Activated naive CD8-positive, alpha-beta T cell treated with anti-CD3 and anti-CD28 coated beads, Interleukin-2, amount 10 ng/mL, durations not matched to agents 7 days and 5 days (primary cell): ENCODE measurements at places on chromosomes 2 and 18. TPM values are rescaled to one million over a fixed set of nuclear protein-coding genes. Genes with fewer than 3 reads are reported as not detected.

Gene PTPRM
- total RNA-seq = 6.5 TPM

Gene KCNG3
- 0.11 TPM for total RNA-seq

DNA sequence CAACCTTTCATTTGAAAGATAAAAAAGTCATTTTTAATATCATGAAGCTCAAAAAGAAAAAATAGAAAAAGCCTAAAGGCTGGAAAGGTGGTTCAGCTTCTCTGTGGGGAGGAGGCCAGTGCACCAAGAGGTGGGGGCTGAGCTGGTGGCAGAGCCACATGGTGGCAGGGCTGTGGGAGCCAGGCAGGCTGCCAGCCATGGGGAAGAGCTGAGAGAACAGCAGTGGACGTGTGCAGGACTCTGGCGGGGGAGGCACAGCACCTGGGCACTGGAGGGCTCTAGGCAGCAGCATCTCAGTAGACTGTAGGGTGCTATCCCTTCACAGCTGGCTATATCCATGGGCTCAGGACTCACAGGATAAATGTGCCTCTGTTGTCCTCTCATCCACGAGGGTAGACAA, 47.8 kb downstream of the STK25 start:
- DNase-seq = no peak

GRCh38 chr2:236558993-236559978, 10.3 kb upstream of the ACKR3 start:
- DNase-seq = no peak

DNA sequence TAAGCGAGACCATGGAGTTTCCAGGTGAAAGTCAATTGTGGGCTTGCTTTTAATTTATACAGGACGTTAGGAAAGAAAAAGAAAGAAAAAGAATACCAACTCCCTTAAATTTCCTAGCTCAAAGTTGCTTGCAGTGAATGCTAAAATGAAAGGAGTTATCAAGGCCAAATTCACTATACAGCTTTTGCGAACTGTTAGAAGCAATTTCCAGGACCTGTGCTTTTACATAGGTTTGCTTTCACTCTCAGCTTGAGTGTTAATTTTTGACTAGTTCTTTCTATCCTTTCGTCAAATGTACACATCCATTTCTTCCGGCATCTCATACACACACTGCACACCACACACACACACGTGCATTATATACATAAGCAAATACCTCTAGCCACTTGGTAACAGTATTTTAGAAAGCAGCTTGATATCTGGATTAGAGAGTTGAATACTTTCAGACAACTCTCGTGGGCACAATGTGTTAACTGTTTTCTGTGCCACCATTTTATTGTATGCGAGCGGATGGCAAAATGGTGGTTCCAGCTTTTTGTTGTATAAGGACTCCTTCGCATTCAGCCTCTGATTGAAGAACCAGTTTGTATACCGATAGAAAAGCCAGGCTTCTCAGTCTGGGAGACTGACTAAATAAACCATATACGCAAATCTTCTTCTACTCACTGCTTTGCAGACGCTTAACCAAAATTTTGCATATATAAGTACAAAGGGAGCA, 381.8 kb downstream of the MTX2 start:
- no peak for DNase-seq

DNA sequence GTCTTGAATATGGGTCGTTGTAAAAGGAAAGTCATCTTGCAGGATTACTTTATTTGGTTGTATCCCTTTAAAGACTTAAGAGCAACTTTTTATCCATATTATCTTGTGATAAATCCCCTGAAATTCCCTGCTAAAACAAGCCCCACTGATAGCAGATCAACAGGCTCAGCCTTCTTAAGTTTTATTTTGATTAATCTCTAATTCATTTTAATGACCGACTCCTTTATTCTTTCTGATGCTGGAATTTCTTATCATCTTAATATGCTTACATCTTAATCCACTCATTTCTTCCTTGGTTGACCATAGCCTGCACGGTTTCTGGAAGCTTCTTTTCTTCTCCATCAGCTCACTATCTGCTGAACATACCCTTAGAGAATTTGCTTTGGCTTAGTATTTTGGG, 188.5 kb upstream of the CCDC68 start:
- no peak for DNase-seq

- no peak for DNase-seq
Observed at GRCh38 chr2:225501022-225501421, 101.5 kb downstream of the NYAP2 start.

- DNase-seq = no peak
Observed at GRCh38 chr2:44107086-44107740, 61.5 kb upstream of the PPM1B start.
